Hepatocyte (in vitro differentiated cells): ENCODE measurements at places on chromosomes 5 and 9.

GRCh38 chr5:55582256-55582655 lies 47.5 kb upstream of the PLPP1 start:
- DNase-seq: no peak

DNA sequence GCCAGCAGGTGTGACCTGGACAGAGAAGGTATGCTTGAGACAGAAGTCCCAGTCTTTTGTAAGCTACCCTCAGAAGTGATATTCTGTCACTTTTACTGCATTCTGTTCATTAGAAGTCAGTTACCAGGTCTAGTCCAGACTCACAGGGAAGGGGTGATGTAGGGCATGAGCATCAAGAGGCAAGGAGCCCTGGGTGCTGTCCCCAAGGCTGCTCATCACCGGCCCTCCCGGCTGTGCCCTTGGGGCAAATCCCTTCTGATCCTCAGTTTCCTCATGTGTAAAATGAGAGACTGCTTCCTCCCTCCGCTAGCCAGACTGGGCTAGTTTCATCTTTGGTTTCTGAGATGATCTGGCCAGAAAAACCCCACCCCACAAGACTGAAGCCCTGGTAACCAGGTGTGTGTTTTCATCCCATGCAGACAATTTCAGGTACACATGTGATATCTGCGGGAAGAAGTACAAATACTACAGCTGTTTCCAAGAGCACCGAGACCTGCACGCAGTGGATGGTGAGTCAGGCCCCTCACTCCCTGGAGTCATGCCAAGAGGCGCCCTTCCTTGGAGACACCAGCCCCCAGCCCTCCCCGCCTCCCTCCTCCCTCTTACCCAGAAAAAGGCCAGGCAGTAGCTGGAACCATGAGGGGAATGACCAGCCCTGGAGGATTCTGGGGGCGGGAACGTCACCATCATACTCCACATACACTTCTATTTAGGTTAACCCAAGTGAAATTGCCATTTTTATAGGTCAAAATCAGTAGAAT lies 71.0 kb downstream of the AMBP start:
- no peak for DNase-seq

- no peak for DNase-seq
Measured at GRCh38 chr5:131214609-131215227, 44.0 kb downstream of the LYRM7 start.

DNA sequence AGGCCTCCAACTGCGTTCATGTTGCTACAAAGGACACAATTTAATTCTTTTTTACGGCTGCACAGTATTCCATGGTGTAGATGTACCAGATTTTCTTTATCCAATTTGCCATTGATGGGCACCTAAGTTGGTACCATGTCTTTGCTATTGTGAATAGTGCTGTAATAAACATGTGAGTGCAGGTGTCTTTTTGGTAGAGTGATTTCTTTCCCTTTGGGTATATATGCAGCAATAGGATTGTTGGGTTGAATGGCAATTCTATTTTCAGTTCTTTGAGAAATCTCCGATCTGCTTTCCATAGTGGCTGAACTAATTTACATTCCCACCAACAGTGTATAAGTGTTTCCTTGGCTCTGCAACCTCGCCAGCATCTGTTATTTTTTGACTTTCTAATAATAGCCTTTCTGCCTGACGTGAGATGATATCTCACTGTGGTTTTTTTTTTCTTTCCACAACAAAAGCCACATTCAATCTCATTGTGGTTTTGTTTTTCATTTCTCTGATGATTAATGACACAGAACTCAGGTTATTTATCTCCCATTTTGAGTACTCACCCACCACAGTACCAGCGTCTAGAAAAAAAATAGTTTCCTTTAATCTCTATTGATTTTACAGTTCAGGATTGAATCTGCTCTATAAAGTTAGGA lies 21.9 kb downstream of the ARRDC3 start:
- no peak for DNase-seq

DNA sequence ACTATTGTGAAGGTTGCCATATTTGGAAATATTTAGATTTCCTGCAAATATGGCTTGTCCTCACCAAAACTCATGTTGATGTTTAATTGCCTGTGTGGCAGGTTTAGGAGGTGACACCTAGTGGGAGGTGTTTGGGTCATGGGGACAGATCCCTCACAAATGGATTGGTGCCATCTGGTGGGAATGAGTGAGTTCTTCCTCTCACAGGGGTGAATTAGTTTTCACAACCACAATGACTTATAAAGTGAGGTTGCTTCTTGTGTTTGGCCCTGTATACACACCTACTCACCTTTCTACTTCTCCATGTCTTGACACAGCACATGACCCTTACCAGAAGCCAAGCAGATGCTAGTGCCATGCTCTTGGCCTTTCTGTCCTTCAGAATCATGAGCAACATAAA lies 41.1 kb downstream of the ISOC1 start:
- no peak for DNase-seq

- peak; percentile 18 for DNase-seq
Measured at GRCh38 chr5:91332267-91333045, 50.7 kb downstream of the ARRDC3 start.

DNA sequence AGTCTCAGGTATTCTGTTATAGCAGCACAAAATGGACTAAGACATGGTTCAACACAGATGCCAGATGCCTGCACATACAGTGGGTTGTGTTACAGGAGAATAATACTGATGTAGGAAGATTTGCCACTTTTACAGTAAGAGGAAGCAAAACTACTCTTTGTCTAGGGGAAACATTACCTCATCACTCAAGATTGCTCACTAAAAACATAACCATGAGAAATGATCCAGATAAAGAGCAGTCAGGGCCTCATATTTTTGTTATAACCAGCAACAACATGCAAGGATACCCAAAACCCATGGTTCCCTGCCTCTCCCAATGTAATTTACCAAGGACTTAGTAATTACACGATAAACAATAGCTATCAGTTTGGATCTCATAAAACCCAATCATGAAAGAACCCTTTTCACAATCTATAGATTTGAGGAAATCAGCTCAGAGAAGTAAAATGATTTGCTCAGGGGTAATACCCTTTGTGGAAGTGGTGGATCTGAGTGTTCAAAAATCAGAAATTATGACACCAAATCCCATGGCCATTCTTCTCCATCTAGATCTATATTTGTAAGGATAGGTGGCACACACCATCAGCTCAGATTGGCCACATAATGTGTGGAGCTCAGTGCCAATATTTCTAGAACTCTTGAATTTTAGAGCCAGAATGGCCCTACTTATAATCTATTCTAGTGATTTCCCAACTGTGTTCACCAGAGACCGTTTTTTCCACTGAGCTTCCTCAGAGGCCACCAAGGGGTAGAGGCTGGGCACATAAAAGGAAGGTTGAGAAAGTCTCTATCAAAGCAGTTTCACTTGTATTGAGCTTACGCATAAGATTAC lies 27.8 kb downstream of the DPYSL3 start:
- no peak for DNase-seq

DNA sequence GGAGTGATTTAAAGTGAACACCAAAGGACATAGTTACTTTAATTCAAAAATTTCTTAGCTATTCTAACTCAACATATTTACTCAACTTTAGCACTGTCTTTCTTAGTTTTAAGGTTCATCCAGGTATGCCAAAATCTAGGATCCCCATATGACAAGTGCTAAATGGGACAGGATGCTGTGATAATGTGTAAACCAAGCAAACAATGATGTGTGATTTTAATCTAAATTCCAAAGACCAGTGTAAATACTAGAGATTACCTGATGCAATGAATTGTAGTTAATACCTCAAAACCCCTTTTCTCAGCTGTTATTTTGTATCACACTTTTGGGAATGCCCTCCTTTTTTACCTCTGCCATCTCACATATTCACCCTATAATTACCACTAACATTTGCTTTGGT lies 26.8 kb upstream of the ISOC1 start:
- no peak for DNase-seq

- DNase-seq: no peak
Measured at GRCh38 chr9:8494571-8494970, 695.0 kb upstream of the DMAC1 start.

DNA sequence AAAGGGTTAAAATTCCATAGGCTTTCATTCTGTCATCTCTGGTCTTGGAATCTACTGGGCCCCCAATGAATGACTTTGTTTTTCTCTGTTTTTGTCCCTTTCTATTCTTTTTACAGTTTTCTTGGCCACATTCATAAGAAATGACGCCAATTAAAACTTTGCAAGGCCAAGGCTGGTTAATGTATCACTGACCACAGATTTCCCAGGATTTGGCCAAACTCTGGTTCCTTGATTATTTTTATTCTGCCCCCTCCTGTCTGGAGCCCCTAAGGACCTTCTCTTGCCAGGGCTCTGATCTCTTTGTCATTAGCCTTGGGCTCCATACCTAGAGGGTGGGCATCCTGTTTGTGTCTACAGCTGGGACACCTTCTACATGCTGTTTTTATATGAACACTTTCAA lies 388.9 kb upstream of the PAPPA start:
- no peak for DNase-seq

GRCh38 chr9:133377721-133378216 lies 1.6 kb downstream of the STKLD1 start:
- DNase-seq: no peak

GRCh38 chr5:135543001-135543484 lies 7.3 kb upstream of the NEUROG1 start:
- no peak for DNase-seq

GRCh38 chr9:91775011-91775707 lies 174.9 kb downstream of the ROR2 start:
- peak; percentile 78 for DNase-seq

DNA sequence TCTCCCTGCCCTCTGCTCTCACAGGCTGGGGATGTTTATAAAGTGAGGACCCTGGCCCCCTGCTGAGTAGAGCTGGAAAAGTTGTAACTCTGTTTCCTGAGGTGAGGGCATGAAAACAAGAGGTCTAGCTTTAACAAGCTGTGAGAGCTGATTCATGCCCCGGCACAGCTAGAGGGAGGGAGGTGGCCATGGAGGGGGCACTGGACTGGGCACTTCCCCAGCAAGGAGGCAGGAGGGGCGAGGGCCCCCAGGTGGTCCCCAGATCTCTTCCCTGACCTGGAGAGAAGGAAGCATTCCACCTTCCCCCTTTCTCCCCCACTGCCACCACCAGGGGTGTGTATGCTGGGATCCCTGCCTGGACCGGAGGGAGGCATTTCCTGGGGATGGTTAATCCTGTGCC lies at the start of gene MSMP:
Gene MSMP, minus strand, starts transcription at position 13 of the 400 bp plus-strand sequence. CDS start 147 bp downstream, outside the sequence.
- no peak for DNase-seq

DNA sequence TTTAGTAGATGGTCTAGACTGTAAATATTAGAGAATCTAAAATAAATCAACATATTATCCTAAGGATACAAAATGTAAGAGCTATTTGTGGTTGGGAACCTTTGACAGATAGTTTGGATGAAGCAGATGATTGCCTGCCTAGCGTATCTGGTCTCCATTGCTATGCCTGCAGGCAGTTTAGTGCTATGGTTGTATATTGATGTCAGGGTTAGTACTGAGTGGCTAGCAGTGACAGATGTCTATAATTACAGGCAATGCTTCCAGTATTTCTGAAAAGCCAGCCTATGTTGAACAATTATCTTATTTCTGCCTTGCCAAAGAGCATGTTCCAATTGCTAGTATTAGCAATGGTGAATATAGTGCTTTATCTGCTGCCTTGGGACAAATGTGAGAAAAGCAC lies 151.3 kb upstream of the TLX3 start:
- DNase-seq: no peak

DNA sequence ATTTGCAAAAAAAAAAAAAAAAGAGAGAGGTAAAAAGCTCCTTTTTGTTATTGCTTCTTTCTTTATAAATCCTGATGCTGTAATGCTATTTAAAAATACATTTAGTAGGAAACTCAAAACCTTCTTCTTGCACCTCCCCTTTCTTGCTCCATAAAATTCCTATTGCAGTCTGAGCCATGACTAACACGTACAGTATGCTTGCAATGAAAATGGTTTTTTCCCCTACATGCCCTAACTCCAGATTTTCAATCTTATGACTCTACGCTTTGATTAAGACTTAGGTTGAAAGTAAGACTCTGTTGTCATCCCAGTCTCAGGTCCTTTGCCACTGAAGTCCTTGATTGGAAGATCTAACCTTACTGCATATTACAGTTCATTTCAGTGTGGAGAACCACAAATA lies 23.9 kb downstream of the FGF10 start:
- peak; percentile 21 for DNase-seq

- DNase-seq: no peak
Measured at GRCh38 chr9:120737416-120738165, 23.3 kb upstream of the MEGF9 start.

GRCh38 chr5:143258559-143259253 lies 144.8 kb downstream of the NR3C1 start:
- DNase-seq: no peak

GRCh38 chr5:1881098-1881572 lies 1.6 kb downstream of the IRX4 start:
- peak; percentile 28 for DNase-seq

DNA sequence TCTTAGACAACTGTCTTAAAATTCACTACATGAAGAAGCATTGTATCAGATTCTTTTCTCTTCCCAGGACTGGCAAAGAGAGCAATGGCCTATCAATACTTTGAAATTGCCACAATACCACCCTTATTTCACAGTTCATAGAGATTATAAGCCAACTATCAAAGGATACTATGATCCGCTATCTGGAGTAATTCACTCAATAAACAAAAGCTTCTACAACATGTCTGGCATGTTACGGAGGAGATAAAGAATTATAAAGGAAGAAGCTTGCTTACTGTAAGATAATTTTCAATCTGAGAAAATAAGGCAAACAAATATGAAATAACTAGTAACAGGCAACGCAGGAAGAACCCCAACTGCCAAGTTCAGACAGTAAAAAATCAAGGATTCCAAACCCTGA lies 114.8 kb downstream of the GNAQ start:
- no peak for DNase-seq

GRCh38 chr5:79074641-79075040 lies 5.1 kb downstream of the BHMT2 start:
- no peak for DNase-seq

GRCh38 chr9:129464972-129465833 lies 155.7 kb downstream of the C9orf50 start:
- DNase-seq: no peak

DNA sequence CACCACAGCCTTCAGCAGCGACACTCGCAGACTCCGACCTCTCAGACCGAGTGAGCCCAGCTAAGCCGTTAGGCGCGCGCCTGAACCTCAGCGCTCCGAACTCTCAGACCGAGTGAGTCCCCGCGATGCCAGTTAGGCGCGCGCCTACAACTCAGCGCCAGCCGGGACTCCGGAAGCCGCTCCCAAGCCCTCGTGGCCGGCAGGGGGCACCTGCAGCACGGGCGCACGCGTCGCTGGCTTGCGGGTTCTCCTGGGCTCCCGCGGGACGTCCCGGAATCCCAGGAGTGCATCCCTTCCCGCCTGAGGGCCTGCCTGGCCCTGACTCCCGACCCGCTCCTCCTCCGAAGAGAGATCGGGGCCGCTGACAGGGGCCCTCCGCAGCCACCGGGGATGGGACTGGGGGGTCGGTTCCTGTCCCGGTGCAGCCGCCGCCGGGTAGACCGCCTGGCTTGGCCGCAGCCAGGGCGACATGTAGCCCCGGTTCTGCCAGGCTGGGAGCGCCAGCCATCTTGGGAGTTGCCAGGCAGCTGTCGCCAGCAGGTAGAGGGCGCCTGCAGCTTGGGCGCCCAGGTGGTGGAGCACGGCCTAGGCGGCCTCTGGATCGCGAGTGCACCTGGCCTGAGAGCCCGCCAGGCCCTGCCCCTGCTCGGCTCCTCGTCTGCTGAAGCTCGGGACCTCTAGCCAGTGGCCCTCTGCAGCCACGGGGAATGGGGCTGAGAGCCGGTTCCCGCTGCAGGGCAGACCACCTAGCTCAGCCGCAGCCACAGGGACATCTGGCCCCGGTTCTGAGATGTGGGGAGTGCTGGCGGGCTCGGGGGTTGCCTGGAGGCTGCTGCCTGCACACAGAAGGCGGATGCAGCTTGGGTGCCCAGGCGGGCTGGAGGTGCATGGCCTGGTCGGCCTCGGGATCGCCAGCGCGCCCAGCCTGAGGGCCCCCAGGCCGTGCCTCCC lies at the start of gene ANKRD18A:
Gene ANKRD18A, minus strand, starts transcription at position 114 of the 951 bp plus-strand sequence. CDS start 311 bp downstream, outside the sequence.
- DNase-seq: peak; percentile 92
